Thyroid gland (tissue), 4 donors: ENCODE measurements at places on chromosomes 16 and 17. TPM values are rescaled to one million over a fixed set of nuclear protein-coding genes. Genes with fewer than 3 reads are reported as not detected.

GRCh38 chr17:33442320-33442719 is 149.2 kb upstream of the ASIC2 start:
- no peak for DNase-seq

GRCh38 chr16:57658130-57658877 is 9.8 kb upstream of the ADGRG3 start:
- no peak for DNase-seq

DNA sequence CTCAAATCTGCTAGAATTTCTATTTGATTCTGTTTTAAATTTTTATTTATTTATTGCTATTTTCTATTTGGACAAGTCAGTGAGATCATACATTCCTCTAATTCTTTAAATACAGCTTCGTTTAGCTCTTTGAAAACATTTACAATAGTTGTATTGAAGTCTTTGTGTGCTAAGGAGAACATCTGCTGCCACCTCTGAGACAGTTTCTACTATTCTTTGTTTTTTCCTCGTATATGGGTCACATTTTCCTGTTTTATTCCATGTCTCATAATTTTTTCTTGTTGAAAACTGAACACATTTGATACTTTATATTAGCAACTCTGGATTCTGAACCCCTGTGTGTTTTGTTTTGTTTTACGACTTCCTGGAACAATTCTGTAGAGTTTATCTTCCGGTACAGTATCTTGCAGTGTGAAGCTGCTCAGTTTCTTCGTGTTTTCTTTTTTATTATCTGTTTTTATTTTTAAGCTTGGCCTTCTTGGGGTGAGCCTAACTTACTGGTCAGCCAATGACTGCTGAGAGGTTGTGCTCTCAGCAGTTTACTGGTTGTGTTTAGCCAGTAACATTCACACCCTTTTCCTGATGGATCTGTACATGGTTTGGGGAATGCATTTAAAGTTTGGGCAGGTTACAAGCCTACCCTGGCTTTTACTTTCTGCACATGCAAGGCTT is 99.0 kb downstream of the CA4 start:
- DNase-seq = no peak

DNA sequence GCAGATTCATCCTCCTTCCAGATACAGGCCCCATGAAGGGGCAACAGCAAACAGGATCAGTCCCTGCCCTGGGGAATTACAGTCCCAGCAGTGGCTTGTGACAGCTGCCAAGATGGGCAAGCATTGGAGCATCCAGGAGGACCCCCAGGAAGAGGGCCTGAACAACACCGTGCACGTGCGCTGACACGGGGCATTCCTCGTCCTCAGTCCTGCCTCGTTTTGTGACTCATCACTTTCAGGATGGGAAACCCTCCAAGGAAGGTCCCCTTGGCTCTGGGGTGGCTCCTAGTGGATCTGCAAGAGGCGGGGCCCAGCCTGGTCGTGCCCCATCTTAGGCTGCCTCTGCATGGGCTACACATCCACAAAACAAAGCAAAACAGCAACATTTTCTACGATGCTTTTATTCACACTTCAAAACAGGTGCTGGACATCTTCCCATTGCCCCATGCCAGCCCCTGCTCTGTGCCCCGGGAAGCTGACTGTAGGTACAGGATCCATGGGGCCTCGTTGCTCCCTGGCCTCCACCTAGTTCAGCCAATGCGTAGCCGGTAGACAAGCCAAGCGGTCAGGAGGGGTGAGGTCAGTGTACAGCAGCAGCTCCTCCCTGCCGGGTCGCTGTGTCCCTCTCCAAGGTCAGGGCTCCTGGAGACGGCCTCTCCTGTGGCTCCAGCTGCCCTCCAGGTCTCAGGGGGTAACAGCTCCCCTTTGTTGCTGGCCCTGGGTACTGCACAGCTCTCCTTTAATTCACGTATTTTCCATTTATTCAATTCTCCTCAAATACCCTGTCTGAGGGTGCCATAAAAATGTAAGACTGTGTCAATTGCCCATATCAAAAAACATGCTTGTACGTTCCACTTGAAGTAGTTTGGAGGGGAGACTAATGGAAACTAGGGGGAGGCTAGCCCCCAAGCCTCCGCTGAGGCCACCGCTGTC is 32.2 kb downstream of the ACTG1 start:
- peak; percentile 41 for DNase-seq

DNA sequence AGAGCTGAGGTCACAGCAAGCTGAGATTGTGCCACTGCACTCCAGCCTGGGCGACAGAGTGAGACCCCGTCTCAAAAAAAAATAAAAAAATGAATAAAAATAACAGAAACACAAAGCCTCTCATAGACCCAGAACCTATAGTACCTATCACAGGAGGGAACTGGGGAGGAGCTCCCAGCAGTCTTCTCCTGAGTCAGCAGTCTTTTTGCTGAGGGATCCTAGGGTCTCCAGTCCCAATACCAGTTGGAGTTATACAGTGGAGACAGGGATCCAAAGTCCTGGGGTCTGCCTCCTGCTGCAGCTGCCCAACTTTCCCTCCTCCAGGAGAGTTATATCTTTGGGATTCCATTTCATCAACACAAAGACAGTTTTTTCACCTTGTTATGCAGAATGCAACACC is 3.7 kb upstream of the TMUB2 start:
- DNase-seq = no peak

- no peak for DNase-seq
Measured at GRCh38 chr16:89613954-89614459, 565 bp downstream of the DPEP1 start.

DNA sequence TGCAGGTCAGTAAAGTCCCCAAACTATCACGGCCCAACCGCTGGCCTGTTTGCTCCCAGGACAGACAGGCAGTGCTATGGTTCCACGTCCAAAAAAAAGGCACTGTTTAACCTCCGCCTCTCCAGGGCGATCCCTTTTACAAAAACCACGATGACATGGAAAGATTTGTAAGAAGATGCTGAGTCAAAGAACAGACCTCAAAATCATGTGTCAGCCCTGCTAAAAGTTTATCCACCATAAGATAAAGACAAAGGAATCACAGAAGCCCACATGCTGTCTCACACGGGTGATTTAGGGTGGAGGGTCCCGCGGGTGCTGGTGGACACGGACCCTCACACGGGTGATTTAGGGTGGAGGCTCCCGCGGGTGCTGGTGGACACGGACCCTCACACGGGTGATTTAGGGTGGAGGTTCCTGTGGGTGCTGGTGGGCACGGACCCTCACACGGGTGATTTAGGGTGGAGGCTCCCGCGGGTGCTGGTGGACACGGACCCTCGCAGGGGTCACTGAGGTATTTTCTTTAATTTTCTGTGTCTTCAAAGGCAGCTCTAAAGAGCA is 117.2 kb upstream of the METRNL start:
- no peak for DNase-seq

GRCh38 chr17:6101706-6102105 is 31.5 kb downstream of the WSCD1 start:
- DNase-seq = no peak

- DNase-seq = no peak
Measured at GRCh38 chr17:77634710-77635109, 323.8 kb upstream of the TNRC6C start.

- DNase-seq = no peak
Measured at GRCh38 chr17:76667491-76667755, 23.9 kb upstream of the ST6GALNAC1 start.

- DNase-seq = no peak
Measured at GRCh38 chr17:41728056-41728455, 6.4 kb downstream of the HAP1 start.

- DNase-seq = no peak
Measured at GRCh38 chr16:22788193-22788530, 25.8 kb upstream of the HS3ST2 start.

GRCh38 chr17:1108478-1108764 is 71.4 kb downstream of the ABR start:
- DNase-seq = no peak

DNA sequence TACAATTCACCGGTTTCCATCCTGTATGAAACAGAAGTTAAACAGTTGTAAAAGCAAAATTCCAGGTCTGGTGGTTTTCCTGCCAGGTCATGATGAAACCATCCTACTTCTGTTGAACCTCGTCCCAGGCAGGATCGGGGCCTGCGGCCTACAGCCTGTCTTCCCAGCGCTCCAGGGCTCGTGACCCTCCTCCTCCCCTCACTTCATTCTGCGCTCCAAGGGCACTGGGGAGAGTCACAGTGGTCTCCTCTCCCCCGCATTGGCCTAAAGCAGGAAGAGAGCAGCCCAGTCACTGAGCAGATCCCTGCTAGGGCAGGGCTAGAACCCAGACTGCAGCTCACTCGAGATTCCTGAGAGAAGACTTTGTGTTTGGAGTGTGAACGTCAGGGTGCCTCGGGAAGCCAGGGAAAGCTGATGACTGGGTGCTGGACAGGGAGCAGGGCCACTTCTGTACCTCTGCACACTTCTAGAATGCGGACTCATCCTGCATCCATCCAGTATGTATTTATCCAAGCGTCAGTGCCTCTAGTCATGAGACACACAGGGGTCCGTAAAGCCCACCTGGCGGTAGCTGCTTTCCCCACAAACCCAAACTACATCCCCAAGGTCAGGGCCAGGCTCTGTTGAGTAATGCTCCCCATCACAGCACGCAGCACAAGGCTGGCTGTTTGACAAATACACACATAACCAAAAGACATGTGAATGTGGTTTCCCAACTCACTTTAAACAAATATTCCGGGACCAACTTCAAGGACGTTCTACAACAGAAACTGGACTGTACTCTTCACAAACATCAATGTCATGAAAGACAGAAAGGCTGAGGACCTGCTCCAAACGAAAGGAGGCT is 1.7 kb upstream of the ITGAE start:
- DNase-seq = peak; percentile 27

GRCh38 chr17:14308636-14308964 is 7.7 kb downstream of the HS3ST3B1 start:
- no peak for DNase-seq

DNA sequence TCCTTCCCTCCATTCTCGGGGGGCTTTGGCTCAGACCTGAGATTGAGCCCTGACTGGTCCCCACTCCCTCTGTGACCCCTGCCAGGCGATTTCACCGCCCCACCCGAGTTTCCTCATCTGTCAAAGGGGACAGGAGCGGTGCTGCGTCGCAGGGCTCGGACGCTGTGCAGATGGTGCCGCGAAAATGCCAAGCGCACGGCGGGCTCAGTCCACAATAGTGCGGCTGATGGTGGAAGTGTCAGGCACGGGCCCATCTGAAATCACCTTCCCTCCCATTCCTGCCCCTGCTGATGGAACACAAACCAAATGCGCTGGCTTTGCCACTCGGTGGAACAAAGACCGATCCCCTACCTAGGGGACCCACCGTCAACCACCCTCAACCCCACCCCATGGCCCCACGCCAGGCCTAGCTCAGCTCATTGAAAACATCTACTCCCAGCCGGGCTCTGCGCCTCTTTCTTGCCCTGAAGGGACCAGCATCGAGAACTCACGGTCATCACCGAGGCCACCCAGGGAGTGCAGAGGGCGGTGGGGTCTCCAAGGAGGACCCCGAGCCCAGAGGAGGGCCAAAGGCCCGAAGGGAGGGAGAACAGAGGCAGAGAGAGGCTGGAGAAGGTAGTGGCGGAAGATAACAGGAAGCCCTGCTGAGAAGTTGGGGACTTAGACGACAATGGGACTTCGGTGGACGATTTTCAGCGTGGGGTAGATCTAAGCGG is 1.4 kb downstream of the CARHSP1 start:
- peak; percentile 57 for DNase-seq

DNA sequence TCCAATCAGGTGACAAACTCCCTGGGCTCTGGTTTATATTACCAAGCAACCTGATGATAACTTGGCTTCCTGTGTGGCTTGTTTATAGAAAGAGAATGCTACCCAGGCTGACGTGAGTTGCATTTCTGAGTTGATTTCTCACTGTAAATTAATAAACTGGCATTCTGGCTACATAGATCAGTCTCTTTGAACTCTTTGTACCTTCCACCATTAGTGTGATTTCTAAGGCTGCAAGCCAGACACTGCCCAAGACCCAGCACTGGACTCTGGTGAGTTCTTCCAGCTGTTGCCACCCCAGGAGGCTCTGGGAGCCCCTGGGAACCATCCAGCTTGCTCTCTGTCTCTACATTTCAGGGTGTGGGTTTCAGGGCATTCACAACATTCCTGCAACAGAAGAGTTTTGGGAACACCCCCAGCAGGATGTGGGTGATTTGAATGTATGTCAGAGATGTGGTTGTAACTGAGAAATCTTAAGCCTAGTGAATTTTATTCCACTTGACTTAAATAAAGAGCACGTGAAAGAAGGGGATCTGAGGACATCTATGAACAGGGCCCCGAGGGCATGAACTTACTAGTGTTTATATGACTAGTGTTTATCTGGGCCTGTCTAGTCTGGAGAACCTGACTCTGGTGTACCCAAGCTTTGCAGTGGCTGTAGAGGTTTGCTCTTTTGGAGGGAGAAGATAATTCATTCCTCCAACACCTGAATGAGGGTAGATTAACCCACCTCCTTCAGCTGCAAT is 30.3 kb upstream of the LRRC37A start:
- DNase-seq = no peak

GRCh38 chr16:9008601-9009260 is 45.0 kb upstream of the USP7 start:
- DNase-seq = peak; percentile 69

- no peak for DNase-seq
Measured at GRCh38 chr17:66386498-66387351, 84.3 kb downstream of the PRKCA start.

GRCh38 chr17:67602444-67602843 is 115.3 kb upstream of the NOL11 start:
- DNase-seq = no peak

DNA sequence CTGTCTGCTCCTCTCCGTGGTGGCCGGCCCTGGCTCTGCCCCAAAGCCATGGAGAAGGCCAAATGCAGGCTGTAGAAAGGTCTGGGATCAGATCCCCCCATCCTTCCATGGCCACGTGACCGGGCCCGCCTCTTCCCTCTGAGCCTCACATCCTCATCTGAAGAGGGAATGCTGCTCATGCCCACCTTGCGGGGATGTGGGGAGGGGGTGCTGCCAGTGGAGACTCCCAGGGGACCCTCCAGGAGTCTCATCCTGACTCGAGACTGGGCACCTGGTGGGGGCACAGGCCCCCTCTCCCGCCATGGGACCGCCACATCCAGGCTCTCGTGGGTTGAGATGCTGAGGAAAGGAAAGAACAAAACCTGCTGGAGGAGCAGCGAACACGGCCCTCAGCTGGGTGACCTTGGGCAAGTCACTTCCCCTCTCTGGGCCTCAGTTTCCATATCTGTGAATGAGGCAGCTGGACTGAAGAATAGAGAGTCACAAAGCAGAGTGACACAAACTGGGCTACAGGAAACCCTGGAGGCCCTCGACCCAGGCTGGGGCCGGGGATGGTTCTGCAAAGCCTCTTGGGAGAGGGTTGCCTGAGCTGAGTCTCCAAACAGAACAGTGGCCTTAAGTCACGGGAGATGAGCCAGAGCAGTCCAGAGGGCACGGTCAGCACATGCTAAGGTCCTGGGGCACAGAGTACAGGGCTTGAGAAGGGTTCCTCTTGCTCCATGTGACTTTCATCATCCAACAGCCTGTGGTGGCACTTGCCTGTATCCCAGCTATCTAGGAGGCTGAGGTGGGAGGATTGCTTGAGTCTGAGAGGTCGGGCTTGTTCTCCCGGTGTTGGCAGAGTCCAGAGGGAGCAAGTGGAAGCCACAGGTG is 30.1 kb downstream of the SOCS1 start:
- DNase-seq = no peak

MARF1 gene
- total RNA-seq = 55.5 TPM

ERI2 gene
- total RNA-seq = 31.4 TPM

SYNGR2 gene
- total RNA-seq = 83.8 TPM

KRT33A gene
- not detected for total RNA-seq

MMP28 gene
- total RNA-seq = 12.4 TPM

KRTAP4-3 gene
- not detected for total RNA-seq

SHPK gene
- total RNA-seq = 16.1 TPM
